Mesenteric fat pad (tissue), 1 donor: ENCODE measurements at places on chromosomes 4 and X. TPM values are rescaled to one million over a fixed set of nuclear protein-coding genes. Genes with fewer than 3 reads are reported as not detected.

DNA sequence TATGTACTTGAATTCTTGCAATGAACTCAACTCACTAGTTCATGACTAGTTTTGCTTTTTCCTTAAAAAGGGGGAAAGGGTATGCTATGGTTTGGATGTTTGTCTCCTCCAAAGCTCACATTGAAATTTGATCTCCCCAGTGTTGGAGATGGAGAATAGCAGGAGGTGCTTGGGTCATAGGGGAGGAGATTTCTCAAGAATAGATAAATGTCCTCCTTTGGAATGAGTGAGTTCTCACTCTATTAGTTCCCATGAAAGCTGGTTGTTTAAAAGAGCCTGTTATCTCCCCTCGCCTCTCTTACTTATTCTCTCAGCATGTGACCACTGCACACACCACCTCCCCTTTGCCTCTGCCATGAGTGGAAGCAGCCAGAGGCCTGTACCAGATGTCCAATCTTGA is 109.4 kb upstream of the INTU start:
- no peak for DNase-seq

DNA sequence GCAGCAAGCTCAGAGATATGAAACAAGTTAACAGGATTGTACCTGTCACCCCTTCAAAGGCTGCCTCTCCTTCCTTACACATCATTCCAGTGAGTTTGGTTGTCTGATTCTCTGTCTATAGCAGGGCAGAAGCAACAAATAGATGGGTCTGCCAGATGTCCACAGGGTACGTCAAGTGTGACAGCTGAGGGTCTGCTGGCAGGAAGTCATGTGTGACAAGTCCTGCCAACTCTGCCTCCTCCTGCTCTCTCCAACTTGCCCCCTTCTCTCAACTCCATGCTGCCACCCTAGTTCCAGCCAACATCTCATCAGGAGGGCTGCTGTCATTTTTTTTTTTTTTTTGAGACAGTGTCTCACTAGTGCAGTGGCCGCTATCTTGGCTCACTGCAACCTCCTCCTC is 109.2 kb downstream of the NSUN7 start:
- DNase-seq = peak; percentile 59

DNA sequence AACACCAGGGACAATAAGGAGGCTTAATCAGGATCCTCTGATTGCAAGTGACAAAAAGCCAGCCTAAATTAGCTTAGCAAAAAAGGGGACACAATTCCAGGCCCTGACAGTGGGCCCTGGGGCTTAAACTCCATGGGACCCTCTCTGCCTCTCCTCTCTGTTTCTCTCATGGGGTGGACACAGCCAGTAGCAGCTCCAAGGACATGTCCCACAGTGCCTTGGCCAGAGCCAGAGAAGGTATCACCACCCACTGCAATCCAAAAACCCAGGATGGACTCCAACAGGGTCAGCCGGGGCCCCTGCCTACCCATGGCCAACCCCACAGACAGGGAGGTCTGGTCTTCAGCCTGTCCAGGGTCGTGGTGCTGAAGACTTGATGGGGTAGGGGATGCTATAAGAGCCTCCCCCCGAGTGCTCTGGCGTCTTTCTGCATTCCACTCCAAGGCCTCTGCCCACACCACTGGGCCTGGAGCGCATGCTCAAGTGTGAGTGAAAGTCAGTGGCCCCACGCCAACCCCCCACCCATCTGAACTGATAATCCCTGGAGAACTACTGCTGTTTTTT is 19.7 kb upstream of the PPP2R2C start:
- DNase-seq = no peak

- DNase-seq = no peak
Observed at GRCh38 chr4:76718021-76718420, 179.9 kb downstream of the SOWAHB start.

DNA sequence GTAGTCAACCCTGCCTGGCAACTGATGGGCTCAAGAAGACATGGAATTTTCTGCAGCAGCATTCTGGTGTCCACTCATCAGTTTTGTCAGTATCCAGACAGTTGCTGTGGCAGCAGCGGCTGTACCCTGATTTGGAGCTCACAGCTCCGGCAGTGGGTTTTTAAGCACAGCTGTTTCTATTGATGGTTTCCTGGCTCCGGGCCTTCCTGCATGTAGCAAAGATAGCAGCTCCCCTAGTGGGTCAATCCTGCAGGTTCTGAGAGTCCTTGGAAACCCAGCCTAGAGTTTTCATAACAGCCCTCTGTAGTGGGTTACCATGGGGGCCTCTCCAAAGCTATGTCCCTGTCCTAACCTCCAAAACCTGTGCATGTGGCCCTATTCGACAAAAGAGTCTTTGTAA is 84.0 kb upstream of the ATP6AP2 start:
- no peak for DNase-seq

Gene NOX1
- not detected for total RNA-seq
